ENCODE measurements at places on chromosomes 11 and 22.

GRCh38 chr11:704228-704674 lies 1.8 kb upstream of the EPS8L2 start:
- no peak for DNase-seq

- DNase-seq = no peak
These were observed 9.8 kb downstream of the KRTAP5-6 start for GRCh38 chr11:1706634-1707400.

- DNase-seq = no peak
These were observed 102.2 kb downstream of the NAT10 start for GRCh38 chr11:34207487-34208180.

GRCh38 chr11:110349138-110349996 lies 53.0 kb upstream of the RDX start:
- peak; percentile 40 for DNase-seq

DNA sequence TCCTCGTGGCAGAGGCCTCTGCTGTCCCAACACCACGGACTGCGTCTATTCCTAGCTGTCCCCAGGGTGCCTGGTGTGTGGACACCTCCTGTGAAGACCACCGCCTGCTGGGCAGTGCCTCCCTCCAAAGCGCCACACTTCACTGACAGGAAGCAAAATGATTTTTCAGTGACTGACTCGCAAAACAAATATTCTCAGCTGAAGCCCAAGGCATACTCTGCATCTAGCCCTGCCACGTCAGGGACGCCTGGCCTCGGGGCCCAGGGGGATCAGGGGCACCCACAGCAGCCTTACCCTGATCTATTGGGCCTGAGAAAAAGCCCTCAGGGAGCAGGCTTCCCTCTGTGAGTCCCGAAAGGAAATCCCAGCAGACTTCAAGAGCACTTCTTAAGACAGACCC lies 2.2 kb downstream of the BRD1 start:
- DNase-seq = peak; percentile 40

GRCh38 chr11:11476971-11477645 lies 124.1 kb upstream of the CSNK2A3 start:
- no peak for DNase-seq

GRCh38 chr11:41050791-41051190 lies 408.7 kb downstream of the LRRC4C start:
- DNase-seq = no peak

GRCh38 chr22:47422736-47423135 lies 660.3 kb downstream of the TBC1D22A start:
- DNase-seq = no peak

DNA sequence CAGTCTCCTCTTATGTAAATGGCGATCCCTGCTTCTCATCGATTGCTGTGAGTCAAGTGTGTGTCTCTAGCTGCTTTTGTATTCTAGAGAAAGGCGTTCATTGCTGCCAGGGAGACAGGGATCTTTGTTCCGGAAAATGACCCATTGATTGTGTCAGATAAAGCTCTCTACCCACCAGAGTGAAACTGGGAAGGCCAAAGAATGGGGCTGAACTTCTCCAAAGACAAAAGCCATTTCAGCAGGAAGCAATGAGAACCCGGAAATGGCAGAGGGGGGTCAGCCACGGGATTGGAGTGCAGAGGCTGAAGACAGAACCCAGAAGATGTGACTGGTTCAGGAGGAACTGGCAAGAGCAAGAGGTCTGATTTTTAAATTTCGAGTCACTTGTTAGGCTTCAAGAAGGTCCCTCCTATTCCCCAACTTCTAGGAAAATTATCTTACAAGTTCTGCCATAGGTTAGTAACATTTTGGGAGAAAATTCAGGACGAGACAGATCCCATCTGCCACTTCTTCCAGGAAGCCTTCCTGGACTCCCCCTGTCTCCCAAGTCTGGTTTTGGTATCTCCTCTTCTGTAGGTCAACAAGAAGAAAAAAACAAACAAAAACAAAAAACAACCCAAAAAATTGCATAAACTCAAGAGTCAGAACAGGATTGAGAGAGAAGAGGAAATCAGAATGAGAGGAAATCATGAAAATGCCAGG lies 110.6 kb downstream of the NECTIN1 start:
- no peak for DNase-seq

- no peak for DNase-seq
These were observed 3.5 kb upstream of the ELMOD1 start for GRCh38 chr11:107587306-107587979.

DNA sequence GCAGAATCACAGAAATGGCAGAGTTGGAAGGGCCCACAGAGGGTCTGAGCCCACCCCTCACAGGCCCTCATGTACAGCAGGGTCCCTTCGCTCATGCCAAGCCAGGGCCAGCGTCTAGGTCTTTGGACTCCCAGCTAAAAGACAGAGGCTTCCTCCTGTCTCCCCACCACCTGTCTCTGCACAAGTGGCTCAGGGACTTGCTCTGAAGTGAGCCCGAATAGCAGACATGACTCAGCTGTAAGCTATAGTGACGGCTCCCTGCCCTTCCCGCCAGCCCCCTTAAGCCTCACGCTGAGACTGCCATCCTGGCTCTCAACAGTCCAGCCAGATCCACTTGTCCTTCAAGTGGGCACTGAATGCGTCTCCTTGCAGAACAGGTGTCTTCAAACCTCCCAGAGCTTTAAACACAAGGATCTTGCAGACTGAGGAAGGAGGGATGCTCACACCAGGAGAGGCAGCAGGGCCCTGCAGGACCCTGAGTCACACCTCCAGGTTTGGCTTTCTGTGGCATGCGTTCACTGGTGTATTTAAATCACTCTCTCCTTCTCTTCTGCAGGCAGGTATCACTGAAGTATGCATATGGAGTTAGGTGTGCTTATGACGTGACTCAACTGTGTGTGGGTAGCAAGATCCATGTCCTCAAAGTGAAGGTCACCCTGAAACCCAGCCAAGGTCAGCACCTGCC lies 154.9 kb downstream of the CACNA1I start:
- no peak for DNase-seq

GRCh38 chr11:68113986-68114385 lies 7.2 kb downstream of the CHKA start:
- DNase-seq = no peak
